ENCODE measurements at places on chromosomes 13 and 19. TPM values are rescaled to one million over a fixed set of nuclear protein-coding genes. Genes with fewer than 3 reads are reported as not detected.

The ZNF813 gene
- total RNA-seq, result not detected

The PSG1 gene
- total RNA-seq, result not detected

GRCh38 chr13:93499991-93500390 is 273.4 kb downstream of the GPC6 start:
- DNase-seq, result no peak

GRCh38 chr13:99496184-99497142 is 4.8 kb upstream of the TM9SF2 start:
- peak; percentile 36 for DNase-seq

DNA sequence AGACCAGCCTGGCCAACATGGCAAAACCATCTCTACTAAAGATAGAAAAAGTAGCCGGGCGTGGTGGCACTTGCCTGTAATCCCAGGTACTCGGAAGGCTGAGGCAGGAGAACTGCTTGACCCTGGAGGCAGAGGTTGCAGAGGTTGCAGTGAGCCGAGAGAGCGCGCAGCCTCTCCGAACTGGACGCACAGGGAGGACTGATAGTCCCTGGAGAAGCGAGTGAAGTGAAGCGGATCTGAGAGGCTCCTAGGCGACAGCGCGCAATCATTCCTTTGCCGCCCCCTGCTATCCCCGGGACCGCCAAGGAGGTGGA is 233 bp downstream of the ZNF561 start:
- no peak for DNase-seq

- no peak for DNase-seq
Observed at GRCh38 chr13:38819053-38819452, 132.2 kb downstream of the FREM2 start.

DNA sequence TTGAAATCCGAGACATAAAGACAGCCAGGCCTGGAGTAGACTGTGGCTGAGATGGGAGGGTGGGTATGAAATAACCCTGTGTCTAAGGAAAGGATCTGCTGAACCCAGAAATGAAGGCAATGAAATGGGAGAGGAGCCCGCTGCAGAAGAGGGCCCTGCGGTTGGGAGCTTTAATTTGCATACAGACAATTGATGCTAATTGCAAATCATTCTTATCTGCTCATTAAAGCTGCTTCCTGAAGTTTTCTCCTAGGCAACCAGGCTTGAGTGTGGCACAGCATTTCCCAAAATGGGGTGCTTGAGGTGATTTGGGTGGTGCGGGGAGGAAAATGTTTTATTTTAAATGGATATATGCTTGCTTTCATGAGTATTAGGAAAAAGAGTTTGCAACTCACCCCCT is 55.4 kb downstream of the DPF1 start:
- no peak for DNase-seq

Measured in HCT116 (cell line).